Esophagus squamous epithelium (tissue), 5 donors: ENCODE measurements at places on chromosomes 2 and 18.

DNA sequence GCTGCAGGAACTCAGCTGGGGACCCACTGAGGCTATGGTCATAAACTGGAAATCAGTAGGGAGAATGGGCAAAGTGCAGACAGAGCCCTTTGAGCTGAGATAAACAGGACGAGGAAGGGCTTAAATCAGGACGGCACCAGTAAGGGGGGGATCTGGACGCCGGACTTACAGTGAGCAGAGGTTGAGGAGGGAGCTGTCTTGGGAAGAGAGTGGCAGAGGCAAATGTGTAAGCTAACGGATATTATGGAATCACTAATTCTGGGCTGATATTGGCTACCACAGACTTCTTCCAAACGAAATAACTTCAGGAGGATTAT is 539 bp downstream of the CYP27A1 start:
- DNase-seq = no peak

DNA sequence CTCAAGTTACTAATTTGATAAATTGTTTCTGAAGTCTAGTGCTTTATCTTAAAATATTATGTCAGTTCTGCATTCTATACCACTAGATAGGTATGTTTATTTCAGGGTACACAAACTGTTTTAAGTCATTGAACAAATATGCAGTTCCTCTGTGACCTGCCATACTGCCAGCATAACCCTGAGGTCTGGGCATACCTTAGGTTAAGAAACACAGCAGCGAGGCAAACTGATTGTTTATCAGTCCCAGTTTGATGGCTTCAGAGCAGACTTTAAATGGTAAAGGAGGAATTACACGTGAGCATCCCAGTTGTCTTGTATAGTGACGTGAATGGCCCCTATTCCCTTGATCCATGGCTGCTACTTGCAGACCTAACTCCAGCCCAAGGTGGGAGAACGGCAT is 186.4 kb upstream of the LRRTM1 start:
- DNase-seq = no peak

GRCh38 chr2:232132181-232132580 is 170.7 kb downstream of the DIS3L2 start:
- no peak for DNase-seq

DNA sequence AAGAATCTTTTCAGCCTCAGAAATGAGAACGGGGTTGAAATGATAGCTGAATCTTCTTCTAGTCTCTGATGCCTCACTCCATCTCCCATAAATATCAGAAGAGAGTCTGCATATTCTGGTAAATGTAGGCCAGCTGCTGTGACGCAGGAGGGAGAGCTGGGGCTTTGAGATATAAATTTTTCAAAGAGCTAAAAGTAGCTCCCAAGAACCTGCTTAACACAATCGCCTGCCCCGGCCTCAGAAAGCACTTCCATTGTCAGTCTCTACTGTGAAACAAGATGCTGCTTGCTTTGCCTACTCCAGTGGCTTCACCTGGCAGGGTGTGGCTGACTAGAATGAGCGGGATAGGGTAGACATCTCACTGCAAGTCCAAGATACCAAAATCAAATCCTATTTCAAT is 105.0 kb upstream of the CCDC150 start:
- DNase-seq = no peak

GRCh38 chr2:238169048-238169707 is 10.4 kb downstream of the ERFE start:
- DNase-seq = no peak

DNA sequence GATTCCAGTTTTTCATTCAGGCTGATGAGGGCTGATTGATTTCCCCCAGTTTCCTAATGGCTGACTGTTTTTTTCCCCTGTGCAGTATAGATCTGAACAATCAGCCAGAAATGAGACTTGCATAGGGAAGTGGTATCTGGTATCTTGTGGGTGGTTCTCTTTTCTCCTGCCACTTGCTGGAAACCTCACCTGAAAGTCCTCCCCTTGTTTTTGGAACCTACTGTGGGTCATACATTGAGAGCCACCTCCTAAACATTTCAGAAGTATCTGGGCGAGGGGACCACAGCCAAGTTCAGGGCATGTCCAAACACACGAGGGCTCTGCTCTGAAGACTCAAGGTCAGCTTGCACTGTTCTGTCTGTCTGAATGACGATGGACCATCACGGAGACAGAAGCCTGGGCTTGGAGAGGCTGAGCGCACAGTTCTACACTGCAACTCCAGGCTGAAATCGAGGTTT is 19.3 kb downstream of the ALPK2 start:
- no peak for DNase-seq

DNA sequence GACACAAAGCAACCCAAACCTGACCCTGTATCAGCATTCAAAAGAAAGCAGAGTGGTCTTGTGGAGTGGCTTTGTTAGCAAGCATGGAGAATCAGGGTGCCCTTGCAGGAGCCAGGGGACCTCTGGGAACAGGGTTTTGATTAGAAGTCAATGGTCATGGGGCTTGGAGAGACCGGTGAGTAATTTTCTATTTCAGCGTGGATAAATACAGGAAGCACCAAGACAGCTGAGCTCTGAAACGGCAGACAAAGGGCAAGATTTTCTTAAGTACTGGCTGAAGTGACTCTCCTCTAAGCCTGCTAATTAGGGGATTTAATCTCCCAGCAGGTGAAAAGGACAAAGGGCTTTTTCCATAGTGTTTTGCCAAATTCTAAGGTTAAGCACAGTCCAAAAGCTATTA is 78.0 kb upstream of the GAREM1 start:
- no peak for DNase-seq

GRCh38 chr2:240437861-240438809 is 2.7 kb downstream of the GPC1 start:
- no peak for DNase-seq

DNA sequence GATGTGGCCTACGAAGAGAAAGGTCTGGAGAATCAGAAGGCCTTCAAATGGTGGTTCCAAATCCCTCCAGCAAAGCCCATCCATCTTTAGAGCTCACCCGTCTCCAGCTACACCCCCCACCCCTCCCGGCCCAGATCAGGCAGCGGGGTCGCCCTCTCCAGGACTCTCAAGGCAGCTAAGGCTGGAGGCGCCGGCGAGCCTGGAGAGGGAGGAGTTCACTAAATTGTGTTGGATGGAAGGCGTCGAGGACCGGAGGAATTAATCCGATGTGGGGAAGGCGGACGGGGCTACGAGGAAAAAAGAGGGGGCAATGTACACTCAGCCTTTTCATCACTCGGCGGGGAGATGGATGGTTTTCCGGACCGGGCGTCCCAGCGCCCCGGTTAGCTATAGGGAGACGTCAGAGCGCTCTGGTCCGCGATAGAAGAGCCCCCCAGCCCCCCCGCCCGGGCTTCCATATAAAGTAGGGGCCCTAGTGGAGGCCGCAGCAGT is at the start of gene GRP:
Gene GRP (plus strand): TSS at position 487 of the 492 bp plus-strand sequence. CDS start 108 bp downstream, outside the sequence.
- DNase-seq = no peak

GRCh38 chr2:145169285-145169684 is 649.4 kb upstream of the ZEB2 start:
- DNase-seq = no peak

- no peak for DNase-seq
Measured at GRCh38 chr2:189515264-189515663, 65.3 kb downstream of the SLC40A1 start.

GRCh38 chr2:177347570-177347969 is 45.0 kb upstream of the AGPS start:
- no peak for DNase-seq
